ENCODE measurements at places on chromosomes 13 and 19.

DNA sequence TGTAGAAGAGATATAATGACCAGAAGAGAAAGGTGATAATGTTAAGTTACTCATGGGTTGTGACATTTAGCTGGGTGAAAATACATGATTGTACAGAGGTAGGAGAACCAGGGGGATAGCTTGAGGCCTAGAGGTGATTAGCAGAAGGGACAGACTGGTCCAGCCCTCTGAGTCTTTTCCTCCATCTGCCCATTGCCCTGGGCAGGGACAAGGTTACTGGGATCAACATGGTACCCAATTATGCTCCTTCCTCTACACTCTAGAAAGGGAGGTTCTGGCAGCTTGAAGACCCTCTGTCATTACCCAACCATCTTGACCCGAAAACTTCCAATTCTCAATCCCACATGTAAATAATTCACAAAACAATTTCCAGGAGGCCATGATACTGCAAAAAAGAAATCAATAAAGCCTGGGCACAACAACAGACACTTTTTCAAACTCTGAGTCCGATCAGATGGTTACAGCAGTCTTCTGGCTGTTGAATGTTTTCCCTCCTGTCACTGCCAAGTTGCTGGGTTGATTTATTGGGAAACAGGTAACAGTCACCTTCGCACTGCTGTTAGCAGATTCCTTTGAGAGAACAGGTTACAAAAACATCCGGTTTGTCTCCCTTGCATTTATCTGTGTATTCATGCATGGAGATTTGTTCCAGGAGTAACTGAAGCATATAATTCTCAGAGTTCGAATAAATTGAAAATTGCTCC is 239.1 kb upstream of the HTR2A start:
- DNase-seq: no peak

GRCh38 chr19:50003810-50004419 is 21.3 kb downstream of the VRK3 start:
- peak; percentile 95 for DNase-seq

- peak; percentile 94 for DNase-seq
Measured at GRCh38 chr19:2503521-2504109, 27.7 kb downstream of the GADD45B start.

GRCh38 chr13:91346850-91347201 is 661 bp upstream of the MIR17HG start:
- DNase-seq: no peak

DNA sequence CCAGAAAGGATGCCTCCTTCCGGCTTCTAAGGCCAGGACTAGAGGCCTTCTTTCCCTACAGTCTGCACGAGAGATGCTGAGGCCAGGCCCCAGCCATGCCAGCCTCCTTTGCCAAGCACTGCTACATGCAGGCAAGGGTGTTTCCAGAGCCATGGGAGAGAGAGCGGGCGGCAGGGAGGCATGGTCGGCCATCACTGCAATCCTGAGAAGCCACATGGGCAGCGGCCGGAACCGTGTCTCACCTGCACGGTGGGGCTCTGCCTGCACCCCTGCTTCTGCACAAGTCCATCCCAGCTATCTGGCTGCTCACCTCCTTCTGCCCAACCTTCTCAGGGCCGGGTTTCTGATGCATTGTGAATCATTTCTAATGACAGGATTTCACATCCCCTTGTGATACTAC is 35.1 kb downstream of the TSHZ3 start:
- no peak for DNase-seq

DNA sequence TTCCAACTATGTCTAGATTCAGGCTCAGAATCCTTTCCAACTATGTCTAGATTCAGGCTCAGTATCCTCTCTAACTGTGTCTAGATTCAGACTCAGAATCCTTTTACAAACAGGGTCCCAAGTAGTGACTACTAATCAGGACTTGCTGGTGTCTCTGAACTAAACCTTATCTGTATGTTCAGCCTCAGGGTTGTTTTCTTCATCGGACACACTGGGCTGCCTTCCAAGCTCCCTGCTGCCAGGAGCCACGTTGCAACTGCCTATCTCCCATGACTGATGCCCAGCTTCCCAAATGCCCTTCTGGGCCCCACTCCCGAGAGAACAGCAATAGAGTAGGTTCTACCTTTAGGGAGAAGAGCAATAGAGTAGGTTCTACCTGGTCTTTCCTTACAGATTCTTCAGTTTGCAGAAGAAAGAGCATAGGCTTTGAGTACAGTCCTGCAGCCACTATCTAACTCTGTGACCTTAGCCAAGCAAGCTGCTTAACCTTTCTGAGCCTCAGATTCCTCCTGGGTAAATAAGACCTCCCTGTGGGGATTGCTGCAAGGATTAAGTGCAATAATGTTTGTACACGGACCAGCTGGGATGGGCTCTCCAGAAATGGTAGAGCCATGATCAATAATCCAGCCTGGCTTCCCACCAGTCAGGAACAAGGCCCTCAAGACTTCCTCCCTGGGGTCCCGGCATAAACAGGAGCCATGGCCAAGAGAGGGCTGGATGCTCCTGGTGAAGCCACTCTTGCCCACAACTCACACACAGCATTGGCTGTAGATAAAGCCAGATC is 61.5 kb downstream of the ZIC5 start:
- no peak for DNase-seq

- no peak for DNase-seq
Measured at GRCh38 chr19:46887240-46887782, 26.5 kb downstream of the ARHGAP35 start.

GRCh38 chr13:79258489-79258888 is 147.6 kb downstream of the RBM26 start:
- DNase-seq: no peak

DNA sequence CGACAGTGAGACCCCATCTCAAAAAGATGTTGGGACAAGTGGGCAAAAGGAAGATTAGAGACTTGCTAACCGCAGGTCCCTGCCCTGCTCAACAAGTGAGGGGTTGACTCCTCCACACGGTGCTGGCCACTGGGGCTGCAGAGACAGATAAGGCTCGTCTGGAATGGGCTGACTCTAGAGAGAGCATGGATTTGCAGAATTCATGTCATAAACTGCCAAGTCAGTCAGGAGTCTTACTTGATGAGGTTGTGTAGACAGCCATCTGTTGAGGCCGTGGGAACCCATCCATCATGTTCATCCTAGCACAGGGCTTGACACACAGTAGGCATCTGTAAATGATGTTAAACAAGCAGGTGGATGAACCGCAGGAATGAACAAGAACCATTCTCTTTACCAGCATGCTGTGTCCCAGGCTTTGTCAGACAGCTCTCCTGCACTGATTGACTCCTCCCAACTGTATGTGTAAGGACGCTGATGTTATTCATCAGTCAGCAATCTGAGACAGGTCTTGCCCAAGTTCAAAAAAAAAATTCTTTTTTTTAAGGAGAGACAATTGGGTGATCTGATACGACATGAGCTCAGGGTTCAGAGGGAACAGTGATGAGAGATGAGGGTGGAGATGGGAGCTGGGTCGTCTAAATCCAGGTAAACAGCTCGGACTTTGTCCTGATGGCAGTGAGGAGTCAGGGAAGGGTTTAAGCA is 8.8 kb downstream of the PAF1 start:
- DNase-seq: no peak

GRCh38 chr13:43878892-43879754 is at the start of gene CCDC122:
CCDC122 (minus strand) TSS chr13:43879740; CDS start chr13:43869376, 10,364 bp downstream.
- DNase-seq: peak; percentile 84

DNA sequence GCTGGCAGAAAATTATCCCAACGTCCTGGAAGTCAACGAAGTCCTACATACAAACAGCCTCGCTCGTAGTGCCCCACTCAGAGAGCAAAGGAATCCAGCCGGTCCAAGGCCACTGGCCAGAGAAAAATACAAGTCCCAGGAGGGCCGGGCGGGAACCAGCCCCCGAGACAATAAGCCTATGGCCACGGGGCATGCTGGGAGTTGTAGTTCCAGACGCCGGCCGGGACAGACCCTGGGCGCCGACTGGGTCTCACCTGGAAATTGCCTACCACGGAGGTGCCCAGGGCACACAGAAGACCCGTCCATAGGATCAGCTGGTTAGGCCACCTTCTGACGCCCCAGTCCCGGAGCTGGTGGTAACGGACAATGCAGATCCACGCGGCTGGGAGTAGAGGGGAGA is 5.4 kb downstream of the TMEM150B start:
- peak; percentile 58 for DNase-seq

GRCh38 chr19:1812426-1813191 is 533 bp upstream of the ATP8B3 start:
- DNase-seq: peak; percentile 92

GRCh38 chr13:80448725-80449124 is 107.8 kb upstream of the SPRY2 start:
- no peak for DNase-seq

- no peak for DNase-seq
Measured at GRCh38 chr13:50098693-50099092, 83.4 kb downstream of the KCNRG start.

GRCh38 chr13:36412736-36413135 is 19.6 kb upstream of the CCNA1 start:
- DNase-seq: no peak

GRCh38 chr13:109146912-109147647 is 517.7 kb downstream of the MYO16 start:
- peak; percentile 69 for DNase-seq

DNA sequence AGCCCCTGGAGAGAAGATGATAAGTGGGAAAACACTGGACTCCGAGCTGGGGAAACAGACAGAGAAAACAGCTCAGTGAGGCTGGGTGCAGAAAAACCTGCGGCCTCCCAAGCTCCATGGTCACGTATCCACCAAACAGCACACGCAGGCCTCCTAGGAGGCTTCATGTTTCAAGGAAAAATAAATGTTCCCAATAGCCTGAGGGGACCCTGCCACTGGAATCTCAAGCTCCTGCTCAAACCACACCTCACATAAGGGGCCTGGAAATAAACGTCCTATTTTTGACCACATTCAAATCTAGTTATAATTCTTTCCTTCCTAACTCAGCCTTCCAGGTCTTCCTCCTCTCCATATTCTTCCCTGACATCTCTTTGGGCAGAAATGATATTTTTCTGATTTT is 225.7 kb downstream of the ABCC4 start:
- DNase-seq: no peak

DNA sequence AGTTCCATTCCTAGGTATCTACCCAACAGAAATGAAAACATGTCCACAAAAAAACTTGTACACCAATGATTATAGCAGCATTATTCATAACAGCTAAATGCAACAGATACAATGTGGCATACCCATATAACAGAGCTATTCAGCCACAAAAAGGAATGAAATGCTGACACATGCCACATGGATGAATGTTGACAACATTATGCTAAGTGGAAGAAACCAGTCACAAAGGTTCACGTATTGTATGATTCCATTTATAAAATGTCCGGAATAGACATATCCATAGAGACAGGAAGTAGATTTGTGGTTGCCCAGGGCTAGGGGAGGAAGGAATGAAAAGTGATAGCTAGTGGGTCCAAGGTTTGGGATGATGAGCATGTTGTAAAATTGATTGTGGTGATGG is 10.8 kb downstream of the CRYL1 start:
- peak; percentile 22 for DNase-seq

GRCh38 chr19:3121396-3121795 is 14.4 kb upstream of the GNA15 start:
- DNase-seq: no peak

GRCh38 chr19:50555450-50556281 is 12.6 kb downstream of the LRRC4B start:
- DNase-seq: peak; percentile 11

DNA sequence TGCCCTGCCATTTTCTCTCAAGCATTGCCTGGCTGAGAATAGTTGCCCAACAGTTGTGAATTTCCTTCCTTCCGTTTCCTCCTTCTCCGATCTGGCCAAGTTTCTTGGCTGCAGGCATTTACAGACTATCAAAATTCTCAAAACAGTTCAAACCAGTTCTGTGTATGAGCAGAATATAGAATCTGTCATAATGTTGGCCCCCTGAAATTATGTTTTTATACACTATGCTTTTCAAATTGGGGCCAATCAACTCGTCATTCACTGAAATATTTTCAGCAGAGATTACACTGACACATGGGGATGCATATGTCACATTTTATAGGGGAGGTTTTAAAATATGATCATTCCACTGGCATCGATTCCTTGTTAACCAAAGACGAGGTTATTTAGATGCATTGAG is 284.2 kb upstream of the TMTC4 start:
- DNase-seq: no peak

DNA sequence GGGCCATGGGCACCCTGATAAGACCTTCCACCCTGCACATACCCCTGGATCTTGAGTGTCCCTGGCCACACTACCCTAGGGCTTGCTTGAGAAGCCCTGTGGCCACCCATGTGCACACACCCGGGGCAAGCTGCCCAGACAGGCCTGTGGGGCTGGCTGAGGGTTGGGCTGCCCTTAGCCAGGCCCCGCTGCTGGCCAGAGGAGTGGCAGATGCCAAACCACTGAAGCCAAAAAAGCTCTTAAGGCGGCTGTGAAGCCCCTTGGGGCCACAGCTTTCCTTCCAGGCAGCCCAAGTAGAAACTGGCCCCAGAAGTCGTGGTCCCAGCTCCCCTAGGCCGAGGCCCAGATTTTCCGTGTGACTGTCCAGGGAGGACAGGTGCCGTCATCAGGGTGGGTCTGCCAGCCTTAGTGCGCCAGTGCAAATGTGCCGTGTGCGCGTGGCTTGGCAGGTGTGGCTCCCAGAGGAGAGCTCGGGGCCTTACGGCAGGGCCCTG is 14.8 kb downstream of the CEBPG start:
- no peak for DNase-seq

- DNase-seq: no peak
Measured at GRCh38 chr19:4715529-4716221, 8.0 kb downstream of the DPP9 start.

GRCh38 chr13:78197231-78197630 is 278.6 kb upstream of the EDNRB start:
- DNase-seq: no peak

DNA sequence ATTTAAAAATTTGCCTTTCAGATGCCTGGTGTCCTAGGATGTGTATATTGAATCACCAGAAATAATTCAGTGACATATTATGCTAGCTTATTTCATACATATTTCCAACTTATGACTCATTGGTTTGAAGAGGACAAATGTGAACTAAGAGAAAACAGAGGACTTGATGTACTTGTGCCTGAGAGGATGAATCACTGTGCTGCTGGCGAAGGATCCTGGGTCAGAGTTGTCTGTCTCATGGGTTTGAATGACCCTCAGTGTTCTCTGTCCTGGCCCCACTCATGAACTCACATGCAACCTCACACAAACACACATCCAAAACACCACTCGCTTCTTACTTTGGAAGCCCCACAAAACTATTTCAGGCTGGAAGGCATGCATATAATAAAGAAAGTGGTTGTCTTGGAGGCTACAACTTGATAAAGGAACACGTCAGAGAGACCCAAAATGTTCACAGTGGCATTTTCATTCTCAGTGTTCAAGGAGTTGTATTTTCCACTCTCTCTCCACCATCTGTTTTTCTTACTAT is 129.0 kb upstream of the SPRY2 start:
- peak; percentile 87 for DNase-seq
